Central memory CD4-positive, alpha-beta T cell (primary cell): ENCODE measurements at places on chromosomes 11 and 22.

DNA sequence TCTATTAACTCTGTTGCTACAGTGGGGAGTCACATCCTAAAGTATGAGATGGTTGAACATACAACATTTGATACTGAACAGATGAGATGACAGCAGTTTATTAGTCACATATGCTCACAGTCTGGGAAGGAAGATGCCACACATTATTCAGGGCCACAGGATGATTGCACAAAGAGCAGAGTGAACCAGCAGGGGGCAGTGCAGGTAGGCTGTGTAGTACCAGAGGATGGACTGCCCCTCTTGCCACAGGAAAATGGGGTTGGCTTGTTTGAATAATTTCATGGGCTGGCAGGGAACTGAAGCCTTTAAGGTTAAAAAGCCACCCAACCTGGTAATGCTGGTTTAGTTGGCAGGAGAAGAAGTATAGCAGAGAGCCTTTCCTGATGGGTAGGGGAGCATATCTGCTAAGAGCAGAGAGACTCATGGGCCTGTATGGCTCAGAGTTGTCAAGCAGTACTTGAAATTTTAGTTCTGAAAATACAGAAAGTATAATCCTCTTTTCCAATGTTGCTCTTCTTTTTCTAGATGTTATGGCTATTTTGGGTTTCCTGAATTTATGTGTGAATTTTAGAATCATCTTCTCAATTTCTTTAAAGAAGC lies 180.4 kb upstream of the B3GAT1 start:
- DNase-seq: no peak

DNA sequence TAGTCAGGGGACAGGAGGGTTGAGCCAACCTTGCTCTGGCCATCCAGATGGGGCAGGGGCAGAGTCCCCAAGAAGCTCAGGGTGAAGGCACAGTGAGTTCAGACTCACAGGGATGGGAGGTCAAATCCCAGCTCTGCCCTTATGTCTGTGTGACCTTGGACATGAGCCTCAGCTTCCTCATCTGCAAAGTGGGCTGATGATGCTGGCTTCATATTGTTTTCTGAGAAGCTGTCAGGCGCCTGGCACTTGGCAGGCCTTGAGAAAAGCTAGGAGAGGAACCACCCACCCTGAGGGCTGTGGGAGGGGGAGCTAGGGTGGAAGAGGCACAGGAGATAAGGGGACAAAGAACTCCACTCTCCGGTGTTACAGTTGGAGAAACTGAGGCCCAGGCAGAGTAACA lies 23.6 kb downstream of the CYTH4 start:
- DNase-seq: no peak

DNA sequence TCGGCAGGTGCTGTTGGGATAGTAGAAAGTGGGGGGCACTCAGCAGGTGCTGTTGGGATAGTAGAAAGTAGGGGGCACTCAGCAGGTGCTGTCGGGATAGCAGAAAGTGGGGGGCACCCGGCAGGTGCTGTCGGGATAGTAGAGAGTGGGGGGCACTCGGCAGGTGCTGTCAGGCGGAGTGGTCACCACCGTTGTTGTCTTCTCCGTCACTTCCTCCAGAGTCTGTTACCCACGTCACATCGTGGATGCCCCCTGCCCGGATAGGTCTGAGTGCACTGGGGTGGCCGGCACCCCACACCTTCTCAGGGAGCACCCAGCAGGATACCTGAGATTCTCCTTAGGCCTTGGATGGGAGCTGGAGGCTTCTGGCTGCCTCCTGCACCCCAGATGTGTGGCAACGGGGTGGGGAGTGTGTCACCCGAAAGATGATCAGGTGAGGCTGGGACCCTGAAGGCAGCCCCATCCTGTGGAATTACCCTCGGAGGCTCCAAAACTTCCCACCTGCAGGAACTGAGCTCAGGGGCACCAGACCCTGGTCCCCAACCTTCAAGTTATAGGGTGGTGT lies 24.1 kb upstream of the KRTAP5-7 start:
- DNase-seq: no peak

DNA sequence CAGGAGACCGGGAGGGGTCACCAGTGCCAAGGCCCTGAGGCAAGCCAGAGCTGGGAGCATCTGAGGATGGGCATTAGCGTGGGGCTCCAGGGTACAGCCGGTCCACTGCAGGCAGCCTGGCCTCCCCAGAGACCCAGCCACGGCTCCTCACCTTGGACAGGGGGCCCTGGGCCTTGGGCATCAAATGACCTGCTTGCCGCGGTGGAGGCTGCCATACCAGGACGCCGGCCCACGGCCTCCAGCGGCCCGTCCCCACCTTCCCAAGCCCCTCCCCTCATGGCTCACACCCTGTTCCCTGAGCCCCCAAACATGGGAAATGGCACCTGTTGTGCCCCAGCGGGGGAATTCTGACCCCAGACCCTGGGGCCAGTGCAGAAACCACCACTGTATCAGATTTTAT lies 12.7 kb upstream of the RTN4R start:
- DNase-seq: no peak

- DNase-seq: no peak
Observed at GRCh38 chr11:17610085-17610894, 63.2 kb downstream of the OTOG start.

DNA sequence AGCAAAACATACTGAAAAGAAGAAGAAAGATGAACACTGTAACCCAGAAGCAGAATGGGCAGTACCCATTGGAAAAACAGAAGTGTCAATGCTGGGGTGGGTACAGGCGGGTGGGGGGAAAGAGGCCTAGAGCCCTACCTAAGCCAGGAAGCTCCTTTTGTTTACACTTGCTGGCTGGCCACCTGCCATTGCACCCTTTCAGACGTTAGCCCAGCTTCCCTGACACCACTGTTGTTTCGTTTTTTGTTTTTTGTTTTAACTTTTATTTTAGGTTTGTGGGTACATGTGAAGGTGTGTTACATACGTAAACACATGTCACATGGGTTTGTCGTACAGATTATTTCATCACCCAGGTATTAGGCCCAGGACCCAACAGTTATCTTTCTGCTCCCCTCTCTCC lies 55.4 kb downstream of the PLEKHA7 start:
- no peak for DNase-seq

GRCh38 chr22:37663521-37664140 lies 5.1 kb downstream of the PDXP start:
- DNase-seq: no peak

DNA sequence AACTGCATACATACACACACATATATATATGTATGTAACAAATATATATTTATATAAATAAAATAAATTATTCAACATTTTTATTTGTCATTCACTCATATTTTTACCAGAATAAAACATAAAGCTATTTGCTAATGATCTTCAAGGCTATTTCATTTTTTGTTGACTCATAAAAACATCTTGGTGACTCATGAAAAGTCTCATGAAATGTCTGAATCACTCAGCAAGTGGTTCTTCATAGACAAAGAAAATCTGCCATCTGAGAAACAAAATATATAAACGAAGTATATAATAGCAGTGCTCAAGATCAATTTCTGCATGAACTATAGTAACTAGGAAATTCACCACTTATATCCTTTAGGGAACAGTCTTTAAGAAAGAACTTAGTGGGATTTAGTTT lies 764.8 kb upstream of the FAT3 start:
- no peak for DNase-seq

- no peak for DNase-seq
Observed at GRCh38 chr11:55732936-55733335, 40.3 kb upstream of the OR5D13 start.

- DNase-seq: no peak
Observed at GRCh38 chr22:31626427-31627150, 35.4 kb downstream of the PISD start.

GRCh38 chr11:62676698-62677097 lies 2.2 kb downstream of the UBXN1 start:
- no peak for DNase-seq

DNA sequence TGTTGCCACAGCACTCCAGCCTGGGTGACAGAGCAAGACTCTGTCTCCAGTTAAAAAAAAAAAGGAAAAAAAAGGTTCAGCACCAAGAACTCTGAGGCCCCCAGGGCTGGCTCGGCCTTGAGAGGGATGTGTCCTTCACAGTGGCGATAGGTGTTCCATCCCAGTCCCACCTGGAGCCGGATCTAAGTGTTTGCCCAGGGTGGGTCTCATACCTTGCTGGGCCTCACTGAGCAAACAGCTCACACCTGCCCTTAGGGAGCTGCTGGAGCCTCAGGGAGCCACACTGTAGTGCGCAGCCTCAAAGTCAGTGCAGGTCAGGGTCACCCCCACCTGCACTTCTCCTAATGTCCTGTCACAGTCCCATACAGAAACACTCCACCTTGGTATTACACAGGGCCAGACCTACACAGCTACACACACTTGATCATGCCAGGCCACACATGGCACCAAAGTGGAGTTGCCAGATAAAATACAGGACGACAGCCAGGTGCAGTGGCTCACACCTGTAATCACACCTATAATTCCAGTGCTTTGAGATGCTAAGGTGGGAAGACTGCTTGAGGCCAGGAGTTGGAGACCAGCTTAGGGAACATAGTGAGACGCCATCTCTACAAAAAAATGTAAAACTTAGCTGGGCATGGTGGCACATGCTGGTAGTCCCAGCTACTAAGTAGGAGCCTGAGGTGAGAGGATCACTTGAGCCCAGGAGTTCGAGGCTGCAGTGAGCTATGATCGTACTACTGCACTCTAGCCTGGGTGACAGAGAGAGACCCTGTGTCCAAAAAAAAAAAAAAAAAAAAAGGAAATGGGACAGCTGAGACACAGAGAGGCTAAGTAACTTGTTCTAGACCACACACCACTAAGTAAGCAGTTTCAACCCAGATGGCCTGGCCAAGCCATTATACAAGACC lies 7.3 kb downstream of the STARD10 start:
- no peak for DNase-seq

GRCh38 chr11:130211144-130211543 lies 51.6 kb downstream of the ST14 start:
- DNase-seq: no peak

GRCh38 chr22:24554313-24555164 lies at the start of gene GUCD1:
Gene GUCD1 (minus strand): TSS chr22:24555138. CDS start chr22:24554991, 147 bp downstream.
- DNase-seq: no peak

DNA sequence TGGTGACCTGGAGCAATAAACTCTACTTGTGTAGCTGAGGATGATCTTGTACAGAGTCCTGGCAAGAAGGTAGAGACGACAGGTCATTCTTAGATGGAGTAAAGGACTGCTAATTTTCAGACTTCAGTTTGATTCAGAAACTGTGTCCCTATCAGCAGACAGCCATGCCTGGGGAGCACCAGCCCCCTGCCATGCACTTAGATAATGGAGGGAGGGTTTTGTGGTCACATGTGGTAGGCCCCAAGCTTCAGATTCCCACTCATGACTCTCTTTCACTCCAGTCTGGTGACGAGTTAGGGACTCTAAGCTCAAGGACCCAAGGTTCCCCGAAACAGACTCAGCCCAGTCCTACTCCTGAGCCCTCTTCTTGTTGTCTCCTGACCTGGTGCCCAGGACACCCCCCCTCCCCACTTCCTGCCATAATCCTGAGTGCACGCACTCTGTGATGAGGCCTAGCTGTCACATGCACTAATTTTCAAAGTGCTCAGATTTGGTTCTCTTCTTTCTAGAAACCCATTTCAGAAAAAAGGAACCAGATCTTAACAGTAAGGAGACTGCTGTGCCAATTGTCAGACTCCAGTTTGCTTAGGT lies 10.2 kb upstream of the AMPD3 start:
- no peak for DNase-seq

DNA sequence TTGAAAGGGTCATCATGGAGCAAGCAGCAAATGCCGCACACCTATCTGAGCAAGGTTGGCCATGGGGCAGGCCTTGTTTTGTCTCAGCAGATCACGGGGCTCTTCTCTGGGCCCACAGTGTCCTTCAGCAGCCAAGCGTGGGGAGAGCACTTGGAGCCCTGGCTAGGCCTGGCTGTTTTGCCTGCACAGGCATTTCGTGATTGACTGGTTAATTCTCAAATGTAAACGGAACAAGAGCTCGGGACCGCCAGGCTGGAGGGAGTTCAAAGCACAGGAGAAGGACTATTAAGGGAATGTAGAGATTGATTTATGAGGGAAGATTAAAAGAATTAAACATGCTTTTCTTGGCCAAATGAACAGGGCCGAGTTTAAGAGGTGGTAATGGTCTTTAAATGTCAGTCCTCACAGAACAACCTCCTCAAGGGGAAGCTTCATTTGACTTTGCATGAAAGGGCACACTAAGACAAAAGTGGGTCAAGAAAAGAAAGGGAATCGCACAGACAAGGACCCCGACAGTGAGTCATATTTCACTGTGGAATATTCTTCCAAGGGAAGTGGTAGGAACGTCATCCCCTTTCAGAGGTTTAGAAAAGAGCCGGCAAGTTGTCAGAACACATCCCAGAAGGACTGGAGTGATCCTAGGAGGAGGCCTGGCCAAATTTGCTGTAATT lies 20.7 kb downstream of the SPON1 start:
- no peak for DNase-seq

DNA sequence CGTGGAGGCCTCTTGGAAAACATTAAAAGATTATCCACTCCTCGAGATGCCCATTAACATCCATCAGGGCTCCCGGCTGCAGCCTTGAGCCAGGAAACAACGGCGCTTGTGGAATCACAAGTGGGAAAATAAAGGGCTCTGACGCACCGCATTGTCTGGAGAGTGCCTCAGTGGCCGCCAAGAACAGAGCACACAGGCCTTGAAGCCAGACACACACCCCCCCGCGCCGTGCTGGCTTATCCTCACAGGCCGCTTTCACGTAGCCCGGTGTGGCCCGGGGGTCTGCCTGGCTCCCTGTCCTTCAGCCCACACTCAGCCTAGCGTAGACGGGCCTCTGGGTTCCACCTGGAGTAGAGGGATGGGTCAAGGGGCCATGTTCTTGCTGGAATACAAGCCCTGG lies 1020.5 kb downstream of the BRD1 start:
- DNase-seq: no peak

GRCh38 chr11:96218901-96219300 lies 124.1 kb downstream of the MAML2 start:
- DNase-seq: no peak

- no peak for DNase-seq
Observed at GRCh38 chr11:33894398-33894746, 2.5 kb upstream of the LMO2 start.

DNA sequence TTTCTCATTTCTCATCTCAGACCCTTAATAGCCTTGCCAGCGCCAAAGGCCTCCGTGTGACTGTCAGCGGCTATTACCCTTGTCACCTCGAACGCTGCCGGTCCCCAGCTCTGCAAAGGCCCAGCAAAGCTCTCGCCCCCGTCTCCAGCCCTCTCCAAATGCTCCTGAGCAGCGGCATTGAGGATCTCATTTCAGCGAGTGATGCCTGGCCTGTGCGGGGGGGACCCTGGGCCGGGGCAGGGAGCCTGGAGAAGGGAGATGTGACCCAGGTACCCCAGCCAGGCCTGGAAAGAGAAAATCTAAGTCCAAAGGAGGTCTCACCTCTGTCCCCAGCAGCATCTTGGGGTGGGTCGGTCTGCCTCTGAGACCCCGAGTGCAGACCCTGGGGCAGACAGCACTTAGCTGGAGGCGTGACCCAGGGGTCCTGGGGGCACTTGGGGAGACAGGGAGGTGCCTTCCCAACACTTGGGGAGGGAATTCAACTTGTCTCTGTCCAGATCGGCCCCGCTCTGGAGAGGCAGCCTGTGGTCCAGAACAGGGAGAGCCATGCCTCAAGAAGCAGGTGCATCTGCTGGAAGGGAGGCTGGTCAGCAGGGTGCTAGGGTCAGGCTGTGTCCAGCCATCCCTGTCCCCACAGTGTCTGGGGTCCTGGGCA lies 521.3 kb downstream of the TBC1D22A start:
- DNase-seq: no peak

GRCh38 chr11:93648158-93648557 lies 13.3 kb upstream of the CEP295 start:
- DNase-seq: no peak
